ENCODE measurements at places on chromosomes 2 and 18.

DNA sequence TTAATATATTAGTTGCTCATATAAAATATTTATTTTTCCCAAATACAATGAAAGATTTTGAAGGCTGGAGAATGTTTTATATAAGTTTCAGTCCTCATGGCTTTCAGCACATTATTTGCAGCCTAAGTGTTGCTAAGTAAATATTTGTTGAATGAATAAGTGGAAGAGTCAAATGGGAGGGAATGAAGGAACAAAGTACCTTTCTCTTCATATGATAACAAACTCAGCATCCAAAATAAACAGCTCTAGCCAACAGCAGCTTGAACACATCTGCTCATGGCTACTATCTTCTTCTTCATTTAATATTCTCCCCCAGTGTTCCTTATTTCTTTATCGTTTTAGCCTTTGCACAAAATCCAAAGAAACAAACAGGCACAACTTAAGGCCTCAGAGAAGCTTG lies 385.2 kb upstream of the PIK3C3 start:
- no peak for DNase-seq

DNA sequence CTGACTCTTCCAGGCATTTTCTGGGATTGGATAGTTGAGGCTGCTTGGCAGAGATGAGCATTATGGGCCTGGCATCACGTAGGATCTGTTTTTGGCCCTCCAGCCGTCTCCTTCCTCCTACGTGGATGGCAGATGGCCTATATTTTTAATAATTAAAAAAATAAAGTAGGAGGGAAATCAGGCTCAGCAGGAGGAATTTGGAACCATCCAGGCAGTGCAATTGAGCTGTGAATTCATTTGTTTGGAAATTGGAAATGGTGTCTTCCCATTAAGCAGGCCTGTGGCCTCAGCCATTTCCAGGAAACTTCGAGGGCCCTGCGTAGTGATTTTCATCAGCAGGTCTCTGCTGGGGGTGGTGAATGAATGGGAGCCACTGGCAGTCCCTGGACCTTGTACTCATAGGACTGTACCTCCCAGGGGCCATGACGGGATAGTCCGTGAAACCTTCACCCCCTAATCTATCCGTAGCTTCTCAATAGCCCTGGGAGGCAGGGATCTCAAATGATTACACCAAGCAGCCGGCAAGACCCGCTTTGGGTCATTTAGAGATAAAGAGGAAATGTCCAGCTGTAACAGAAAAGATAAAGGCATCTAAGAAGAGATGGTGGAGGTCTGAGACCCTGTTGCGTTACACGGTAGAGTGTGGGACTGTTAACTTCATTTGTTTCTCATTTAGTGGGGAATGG lies 73.1 kb upstream of the TNP1 start:
- DNase-seq = no peak

- no peak for DNase-seq
Observed at GRCh38 chr2:627926-628560, 49.2 kb downstream of the TMEM18 start.

- no peak for DNase-seq
Observed at GRCh38 chr18:57466745-57467409, 31.7 kb downstream of the ONECUT2 start.

- no peak for DNase-seq
Observed at GRCh38 chr2:120228503-120228902, 5.3 kb upstream of the TMEM185B start.

- no peak for DNase-seq
Observed at GRCh38 chr2:188068093-188068492, 223.6 kb upstream of the GULP1 start.

DNA sequence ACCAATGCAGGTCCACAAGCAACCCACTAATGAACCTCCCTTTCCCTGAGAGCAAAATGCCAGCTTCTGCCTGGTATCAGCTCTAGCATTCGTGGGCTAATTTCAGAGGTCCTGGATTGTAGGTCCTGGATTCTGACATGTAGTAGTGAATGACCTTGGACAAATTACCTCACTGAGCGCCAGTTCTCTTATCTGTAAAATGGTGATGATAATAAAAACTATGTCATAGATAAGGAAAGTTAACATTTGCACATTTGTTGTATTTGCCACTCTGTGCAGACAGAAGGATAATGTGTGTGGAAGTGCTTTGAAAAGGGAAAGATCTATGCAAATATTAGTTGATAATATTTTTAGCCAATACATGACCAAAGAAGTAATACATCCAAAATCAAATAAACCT lies 4.1 kb upstream of the TET3 start:
- DNase-seq = no peak

DNA sequence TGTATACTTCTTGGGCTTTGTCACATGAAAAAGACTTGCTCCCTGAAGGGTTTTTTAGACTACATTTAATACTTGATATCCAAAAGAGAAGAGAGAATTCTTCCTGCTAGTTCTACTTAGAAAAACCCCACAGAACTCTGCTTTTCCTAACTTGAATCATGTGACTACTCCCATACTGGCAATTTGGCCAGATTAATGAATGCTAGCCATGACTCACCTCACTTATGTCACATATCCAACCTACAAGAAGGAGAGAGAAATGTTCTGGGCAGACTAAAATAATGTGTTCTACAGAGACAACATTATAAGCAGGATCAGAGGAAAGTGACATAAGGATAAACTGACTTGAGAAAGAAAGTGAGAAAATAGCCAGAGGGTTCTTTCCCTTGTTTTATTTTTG lies 249.3 kb upstream of the GULP1 start:
- no peak for DNase-seq

- DNase-seq = no peak
Observed at GRCh38 chr2:108164318-108164717, 75.5 kb upstream of the SULT1C3 start.

- DNase-seq = no peak
Observed at GRCh38 chr2:197668296-197668695, 7.1 kb downstream of the RFTN2 start.

Measured in activated T-cell treated with anti-CD3 and anti-CD28 coated beads for 48 hours (primary cell).